Calu3 (cell line): ENCODE measurements at places on chromosomes 1 and 21.

DNA sequence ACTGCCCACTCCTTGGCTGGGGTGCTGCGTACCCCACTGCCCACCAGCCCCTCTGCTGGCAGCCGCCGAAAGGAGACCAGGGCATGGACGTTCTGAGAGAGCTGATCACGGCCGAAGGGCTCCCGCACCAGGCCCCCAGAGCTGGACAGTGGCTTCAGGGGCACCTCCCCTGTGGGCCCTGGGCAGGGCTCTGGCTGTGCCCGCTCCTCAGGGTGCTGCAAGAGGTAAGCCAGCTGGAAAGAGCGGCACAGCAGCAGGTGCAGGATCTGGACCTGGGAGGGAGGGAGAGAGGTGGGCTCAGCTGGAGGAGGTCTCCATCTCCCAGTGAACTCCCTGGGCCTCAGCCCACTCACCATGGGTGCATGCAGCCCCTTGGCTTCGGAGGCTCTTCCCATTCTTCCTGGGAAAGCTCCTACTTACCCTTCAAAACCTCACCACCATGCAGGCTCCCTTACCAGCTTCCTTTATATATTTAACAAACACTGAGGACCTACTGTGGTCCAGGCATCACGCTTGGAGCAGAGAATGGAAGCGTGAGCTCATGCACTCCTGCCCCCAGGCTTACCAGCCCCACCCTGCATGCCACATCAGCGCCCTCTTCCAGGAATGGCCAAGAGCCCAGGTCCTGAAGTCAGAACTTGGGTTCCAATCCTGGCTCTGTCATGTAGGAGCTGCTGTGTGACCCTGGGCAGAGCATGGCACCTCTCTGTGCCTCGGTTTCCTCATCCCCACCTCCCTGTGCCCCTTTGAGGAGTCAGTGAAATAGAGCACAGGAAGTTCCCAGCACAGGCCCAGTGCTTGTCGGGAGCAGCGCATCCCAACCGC, 6.8 kb upstream of the KIF17 start:
- DNase-seq: no peak

DNA sequence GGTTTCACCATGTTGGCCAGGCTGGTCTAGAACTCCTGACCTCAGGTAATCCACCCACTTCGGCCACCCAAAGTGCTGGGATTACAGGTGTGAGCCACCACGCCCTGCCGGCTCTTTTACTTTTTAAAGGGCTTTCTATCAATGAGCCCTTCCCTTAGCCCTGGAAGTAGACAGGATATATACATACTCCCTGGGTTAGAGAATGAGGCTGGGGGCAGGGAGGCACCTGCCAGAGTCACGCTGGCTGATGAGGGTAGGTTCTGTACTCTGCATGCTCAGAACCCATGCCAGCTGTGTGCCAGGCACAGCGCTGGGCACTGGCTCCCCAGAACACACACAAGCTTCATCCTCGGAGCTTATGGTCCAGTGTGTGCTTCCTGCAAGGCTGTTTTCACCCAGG, 113.6 kb upstream of the IPO9 start:
- DNase-seq: no peak

GRCh38 chr1:182406012-182406411, 5.5 kb upstream of the TEDDM1 start:
- no peak for DNase-seq

DNA sequence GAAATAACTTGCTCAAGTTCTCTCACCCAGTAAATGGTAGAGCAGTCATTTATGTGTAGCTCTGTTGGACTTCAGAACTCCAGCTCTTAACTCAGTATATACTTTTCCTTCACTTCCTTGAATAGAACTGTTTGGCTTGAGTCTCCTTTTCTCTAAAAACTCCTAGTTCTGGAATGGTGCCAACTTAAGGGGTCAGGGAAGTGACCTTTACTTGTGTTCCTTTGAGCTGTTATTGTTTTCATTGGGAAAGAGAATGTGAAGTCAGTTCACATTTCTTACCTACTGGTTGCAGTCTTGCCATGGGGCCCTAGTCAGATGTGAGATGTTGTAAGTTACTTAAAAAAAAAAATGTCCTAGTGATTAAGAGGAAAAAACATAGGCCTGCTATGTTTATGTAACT, 77.0 kb upstream of the MACF1 start:
- DNase-seq: peak; percentile 32

DNA sequence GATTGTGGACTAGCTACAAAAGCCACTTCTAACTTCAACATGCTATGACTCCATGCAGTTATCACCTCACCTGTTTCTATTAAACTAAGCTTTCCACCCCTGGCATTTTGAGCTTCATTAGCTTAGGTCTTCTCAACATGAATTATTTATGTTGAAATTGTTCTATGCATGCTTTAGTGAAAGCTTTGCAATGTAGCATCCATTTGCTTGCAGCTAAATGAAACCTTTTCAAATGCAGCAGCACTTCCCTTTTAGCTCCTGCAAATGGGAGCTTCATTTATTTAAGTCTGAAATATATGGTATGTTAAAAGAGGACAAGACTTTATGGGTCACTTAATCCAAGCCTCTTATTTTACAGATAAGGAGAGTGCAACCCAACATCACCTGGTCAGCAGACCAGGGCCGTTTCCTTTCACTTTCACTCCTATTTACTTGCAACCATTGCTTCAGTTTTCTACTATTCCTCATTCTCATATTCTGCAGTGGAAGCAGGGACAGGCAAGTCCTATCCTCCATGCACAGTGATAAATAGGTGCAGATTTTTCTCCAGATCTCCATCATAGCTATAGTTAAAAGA, 56.4 kb upstream of the SAMSN1 start:
- DNase-seq: no peak

DNA sequence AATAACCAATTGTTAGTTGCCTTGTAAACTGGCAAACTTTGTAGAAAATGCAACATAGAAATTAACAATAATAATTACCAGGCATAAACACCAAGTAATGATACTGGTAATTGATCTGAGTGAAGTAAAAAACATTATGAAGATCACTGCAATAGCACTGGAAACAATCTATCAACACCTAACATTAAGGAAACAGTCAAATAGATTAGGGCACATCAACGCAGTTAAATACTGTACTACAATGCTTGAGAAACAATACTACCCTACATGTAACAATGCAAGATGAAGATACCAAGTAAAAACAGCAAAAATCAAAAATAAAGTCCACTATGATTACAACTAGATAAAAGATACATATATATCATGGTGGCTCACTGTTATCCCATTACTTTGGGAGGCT, 16.6 kb downstream of the SYDE2 start:
- no peak for DNase-seq

- DNase-seq: no peak
These were observed 280.2 kb downstream of the PTGER3 start for GRCh38 chr1:70767377-70767776.

DNA sequence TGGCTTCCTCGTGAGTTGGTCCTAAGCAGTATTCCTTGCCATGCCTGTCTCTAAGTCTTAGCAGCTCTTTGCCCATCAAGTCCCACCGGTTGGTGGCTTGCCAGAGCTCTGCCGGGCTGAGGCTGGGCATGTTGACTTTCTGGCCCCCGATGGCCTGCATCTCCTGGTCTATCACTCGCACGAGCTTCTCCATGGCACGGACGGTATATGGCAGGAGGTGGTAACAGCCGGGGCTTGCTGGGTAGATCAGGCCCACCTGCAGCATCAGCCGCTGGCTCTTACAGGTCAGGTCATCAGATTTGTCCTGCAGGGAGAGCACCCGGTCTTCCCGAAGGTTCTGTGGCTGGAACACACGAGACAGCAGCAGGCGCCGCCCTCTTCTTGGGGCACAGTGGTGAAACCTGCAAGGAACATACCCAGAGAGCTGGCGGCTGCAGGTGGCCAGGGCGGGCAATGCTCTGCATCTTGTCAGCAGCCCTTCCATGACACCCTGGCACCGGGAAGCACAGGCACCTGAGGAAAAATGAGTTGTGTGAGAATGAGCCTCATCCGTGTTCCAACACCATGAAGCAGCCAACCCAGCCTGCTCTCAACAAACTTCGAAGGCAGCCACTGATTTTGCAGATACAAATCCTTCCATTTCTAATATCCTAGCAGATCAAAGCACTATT, 5.5 kb downstream of the PARS2 start:
- DNase-seq: no peak

DNA sequence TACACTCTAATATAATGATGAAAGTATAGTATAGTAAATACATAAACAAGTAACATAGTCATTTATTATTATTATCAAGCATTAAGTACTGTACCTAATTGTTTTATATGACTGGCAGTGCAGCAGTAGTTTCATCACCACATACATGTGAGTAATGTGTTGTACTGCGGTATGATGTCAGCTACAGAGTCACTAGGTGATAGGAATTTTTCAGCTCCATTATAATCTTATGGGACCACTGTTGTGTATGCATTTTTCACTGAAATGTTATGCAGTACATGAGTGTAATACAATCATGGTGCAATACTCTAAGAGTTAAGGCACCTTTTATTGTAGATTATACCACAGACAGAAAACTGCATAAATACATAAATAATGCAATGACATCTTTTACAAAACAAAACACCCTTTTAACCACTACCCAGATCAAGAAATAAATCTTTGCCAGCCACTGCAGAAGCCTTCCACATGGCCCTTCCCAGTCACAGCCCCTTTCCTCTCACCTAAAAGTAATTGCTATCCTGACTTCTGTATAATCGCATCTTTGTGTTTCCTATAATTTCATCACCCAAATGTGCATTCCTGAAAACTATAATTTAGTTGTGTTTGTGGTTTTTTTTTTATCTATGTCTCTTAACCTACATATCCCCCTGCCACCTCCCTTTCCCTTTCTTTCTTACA, 16.3 kb downstream of the ABCD3 start:
- no peak for DNase-seq

DNA sequence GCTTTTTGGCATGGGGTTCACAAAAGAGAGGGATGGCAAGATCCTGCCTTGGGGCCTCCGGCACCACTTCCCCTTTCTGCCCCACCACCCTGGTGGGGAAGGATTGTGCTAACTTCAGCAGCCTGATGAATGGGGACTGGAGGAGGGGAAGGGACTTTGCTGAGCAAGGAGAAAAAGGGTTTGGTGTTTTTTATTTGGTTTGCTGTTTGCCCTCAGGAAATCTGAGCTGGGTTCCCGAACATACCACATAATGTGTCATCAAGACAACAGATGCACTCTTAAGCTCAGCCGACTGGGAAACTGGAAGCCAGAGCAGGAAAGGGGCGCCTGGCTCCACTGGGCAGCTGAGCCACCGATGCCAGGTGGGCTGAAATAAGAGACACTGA, 19.8 kb downstream of the OLFML2B start:
- no peak for DNase-seq

DNA sequence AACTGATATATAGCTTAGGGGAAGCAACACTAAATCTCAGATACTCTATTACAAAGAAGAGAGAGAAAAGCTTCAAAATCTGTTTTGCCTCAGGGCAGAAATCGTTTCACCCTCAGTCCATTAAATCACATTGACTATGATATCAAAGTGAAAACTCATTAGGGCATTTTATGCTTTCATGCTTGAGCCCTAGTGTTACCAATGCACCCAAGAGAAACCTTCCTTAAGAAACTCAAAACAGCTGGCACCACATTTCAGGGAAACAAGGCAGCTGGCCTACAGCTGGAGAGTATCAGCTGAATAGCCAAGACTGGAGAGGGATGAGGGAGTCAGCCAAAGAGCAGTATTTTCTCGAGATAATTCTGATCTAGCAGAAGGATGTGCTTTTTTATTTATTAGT, 14.9 kb downstream of the COLGALT2 start:
- no peak for DNase-seq

DNA sequence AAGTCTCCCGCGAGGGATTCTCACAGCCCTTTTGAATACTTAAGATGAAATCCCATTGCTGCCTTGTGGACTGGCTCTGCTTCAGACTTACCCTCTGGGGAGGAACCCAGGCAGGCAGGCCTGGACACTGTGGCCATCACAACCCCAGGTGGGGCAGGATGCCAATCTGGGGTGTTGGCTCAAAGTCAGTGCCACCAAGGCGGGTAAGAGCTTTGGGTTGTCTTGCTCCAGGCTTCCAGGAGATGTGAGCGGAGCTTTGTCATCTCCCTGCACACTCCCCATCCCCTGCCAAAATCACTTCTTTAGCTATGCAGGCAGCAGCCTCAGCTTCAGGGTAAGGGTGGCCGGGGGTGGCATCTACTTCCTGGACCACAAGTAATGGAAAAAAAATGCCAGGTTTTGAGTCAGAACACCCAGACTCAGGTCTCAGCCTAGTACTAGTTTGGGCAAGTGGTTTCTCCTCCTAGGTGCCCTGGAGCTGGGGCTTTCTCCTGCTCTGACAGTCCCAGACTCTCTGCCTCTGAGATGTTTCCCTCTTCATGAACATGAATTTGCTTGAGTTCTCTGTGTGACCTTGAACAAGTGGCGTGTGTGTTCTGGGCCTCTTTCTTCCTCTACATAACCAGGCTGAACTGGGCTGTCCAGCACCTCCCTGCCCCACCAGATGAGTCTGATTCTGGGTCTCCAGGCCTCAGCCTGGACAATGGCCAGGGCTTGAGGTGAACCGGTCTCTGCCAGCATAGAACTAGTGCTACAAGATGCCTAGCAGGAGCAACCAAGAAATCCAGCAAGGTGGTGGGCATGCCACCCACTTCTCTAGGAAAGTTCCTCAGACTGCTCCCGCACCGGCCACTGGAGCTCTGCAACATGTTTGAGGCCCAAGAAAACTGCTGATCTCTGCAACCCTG, 65.4 kb downstream of the VWA5B1 start:
- peak; percentile 18 for DNase-seq

DNA sequence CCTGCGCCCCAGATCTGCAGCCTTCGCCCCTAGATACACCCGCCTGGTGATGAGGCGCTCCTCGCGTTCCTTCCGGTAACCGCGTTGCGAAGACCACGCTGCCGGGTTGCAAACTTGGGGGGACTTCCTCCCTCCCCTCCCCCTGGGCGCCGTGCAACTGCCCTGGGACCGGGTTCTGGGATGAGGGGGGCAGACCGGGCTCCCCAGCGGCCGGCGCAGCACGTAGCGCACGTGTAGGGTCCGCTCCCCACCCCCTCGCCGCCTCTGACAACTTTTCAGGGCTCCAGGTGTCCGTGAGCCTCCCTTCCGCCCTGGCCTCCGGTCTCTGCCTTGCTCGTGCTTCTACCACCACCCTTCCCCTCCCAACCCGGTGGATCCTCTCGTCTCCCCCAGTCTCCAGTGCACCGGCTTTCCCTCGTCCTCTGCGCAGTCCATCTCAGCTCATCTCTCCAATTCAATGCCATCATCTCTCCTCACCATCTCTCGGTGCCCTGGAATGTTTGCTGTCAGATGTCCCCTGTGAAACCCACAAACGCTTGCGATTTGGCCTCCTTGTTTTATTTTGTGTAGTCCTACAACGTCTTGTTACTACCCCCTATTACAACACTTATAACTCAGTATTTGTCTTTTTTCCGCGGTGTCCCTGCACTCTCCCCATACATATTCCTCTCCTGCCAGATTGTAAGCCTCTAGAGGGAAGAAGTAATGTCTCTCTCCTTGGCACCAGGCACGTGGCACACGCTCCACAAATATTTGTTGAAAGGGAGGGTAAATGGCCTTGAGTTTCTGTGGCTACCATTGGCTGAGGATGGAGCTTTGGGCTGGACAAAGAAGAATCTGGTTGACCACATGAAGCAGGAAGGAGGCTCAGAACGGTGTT, 782 bp downstream of the PCAT6 start:
- peak; percentile 29 for DNase-seq

DNA sequence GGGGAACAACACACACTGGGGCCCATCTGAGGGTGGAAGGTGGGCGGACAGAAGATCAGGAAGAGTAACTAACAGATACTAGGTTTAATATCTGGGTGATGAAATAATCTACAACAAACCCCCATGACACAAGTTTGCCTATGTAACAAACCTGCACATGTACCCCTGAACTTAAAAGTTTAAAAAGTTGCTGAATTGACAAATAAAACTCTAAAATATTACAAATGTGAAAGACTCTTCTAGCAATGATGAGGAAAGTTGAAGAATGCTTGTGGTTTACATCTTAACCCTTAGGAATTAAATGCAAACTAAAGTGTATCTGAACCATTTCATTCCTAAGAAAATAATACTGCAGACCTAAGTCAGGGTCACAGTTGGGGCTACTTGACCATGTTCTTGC, 525.6 kb upstream of the CAMK1G start:
- no peak for DNase-seq
